ENCODE measurements at places on chromosomes 6 and 20.
A peak's percentile ranks its signal among the peaks of the same experiment; 100 is the strongest.

GRCh38 chr6:25652007-25652515 is at the start of gene SCGN:
Gene SCGN, plus strand, starts transcription at chr6:25652215. Its CDS starts 189 bp downstream, at chr6:25652404.
- DNase-seq: peak; percentile 23

DNA sequence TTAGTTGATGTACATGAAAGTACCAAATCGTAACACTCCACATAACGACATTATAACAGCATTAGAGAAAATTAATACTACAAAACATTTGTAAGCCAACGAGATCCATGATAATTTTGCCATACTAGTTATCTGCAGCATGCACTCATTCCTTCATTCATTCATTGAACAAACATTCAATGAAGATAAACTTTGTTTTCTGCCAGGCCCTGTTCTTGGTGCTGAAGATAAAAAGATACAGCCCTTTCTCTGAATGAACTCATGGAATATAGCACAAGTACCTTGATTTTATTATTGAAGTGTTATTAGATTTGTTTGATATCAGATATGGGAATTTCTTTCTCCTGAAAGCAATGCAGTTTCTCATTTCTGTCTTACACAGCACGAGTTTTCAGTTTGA is 524.0 kb downstream of the TFAP2A start:
- DNase-seq: no peak

GRCh38 chr6:32940656-32941213 is at the start of gene HLA-DMB:
Gene HLA-DMB, minus strand, starts transcription at chr6:32941028. Its CDS starts 221 bp downstream, at chr6:32940807.
- DNase-seq: peak; percentile 26

GRCh38 chr6:44682280-44682679 is 294.8 kb downstream of the CDC5L start:
- DNase-seq: no peak

- no peak for DNase-seq
Measured at GRCh38 chr6:56507517-56507916, 135.2 kb downstream of the DST start.

GRCh38 chr6:81640126-81640525 is 112.4 kb downstream of the TENT5A start:
- DNase-seq: no peak

GRCh38 chr20:57215826-57216471 is 50.5 kb downstream of the BMP7 start:
- no peak for DNase-seq

- no peak for DNase-seq
Measured at GRCh38 chr6:64227863-64228262, 592.3 kb downstream of the PHF3 start.

DNA sequence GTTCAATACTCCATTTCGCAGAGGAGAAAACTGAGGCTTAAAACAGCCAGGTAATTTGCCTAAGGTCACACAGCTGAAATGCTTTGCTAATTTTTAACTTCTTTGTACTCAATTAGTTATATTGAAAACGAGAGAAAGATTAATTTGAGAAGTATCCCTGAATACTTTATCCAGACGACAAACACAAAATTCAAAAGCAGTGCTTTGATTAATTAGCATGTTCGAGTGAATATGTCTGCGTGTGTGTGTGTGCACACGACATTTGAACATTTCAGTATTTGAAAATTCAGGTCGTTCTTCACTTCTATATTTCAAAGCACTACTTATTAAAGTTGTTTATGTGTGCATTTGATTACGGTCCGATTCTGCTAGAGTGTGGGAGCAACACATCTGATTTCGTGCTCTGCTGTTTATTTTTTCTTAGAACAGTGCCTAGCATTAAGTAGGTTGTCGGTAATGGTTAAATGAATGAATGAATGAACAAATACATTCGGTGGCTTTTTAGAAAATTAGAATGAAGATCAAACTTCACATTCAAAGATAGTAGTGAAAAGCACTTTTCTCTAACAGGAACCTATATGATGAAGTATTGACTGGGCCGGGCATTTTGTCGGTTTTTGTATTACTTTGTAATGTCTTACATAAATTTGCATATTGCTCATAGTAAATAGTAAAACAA is 36.9 kb upstream of the SYNCRIP start:
- DNase-seq: no peak

- DNase-seq: no peak
Measured at GRCh38 chr6:107746461-107747030, 77.6 kb downstream of the SCML4 start.

DNA sequence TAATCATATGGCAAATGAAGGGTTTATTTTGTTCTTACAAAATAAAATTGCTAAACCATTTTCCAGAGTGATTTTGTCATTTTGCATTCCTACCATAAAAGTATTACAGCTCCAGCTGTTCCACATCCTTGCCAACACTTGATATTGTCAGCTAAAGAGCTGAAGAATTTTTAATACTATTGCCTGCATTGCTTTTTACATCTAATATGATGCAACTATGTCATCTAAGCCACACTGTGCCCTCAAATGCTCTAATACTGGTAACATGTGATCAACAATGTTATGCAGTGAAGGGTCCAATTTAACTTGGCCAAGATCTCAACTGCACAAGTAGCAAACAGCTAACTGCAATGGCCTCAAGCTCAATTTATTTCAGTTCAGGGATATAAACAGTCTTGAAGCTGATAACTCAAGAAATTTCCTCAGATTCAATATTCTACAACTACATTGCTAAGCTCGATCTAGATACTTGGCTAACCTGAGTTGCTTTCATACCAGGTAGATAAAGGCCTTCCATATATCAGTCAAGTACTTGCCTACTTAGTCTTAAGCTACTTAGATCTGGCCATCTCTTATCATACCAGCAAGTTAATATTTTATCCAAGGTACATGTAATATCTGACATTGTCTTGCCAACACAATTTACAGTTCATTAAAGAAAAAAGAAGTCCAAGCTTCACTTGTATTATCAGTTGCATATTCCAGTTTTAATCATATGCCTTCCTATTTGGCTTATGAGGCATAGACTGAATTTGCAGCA is 17.0 kb downstream of the AKIRIN2 start:
- DNase-seq: no peak

GRCh38 chr6:45548657-45549515 is 171.2 kb upstream of the SUPT3H start:
- DNase-seq: no peak

- DNase-seq: no peak
Measured at GRCh38 chr20:5390720-5391119, 74.0 kb upstream of the PROKR2 start.

DNA sequence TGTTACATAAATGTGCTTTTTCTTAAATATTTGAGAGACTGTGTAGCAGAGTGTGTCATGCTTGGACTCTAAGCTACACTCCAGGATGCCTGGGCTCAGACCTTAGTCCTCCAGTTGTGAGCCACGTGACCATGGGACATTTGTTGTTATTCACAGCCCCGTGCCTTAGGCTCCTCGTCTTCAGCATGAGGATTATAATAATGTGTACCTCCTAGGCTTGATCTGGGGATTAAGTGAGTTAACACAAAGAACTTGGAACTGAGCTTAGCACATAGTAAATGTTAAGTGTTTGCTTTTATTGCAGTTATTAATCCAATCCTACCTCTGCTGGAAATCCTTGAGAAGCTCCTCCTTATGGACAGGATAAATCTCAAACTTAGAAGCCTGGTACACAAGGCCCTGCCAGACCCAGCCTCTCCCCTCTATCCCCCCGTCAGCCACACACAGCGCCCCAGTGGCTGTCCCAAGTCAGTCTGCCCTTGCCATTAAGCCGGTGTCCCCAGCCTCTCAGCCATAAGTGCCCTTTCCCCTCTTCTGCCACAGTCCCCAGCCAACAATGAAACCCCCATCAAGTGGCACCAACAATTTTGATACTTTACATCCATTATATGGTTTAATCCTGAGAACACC is 177.5 kb downstream of the TMEM242 start:
- no peak for DNase-seq

DNA sequence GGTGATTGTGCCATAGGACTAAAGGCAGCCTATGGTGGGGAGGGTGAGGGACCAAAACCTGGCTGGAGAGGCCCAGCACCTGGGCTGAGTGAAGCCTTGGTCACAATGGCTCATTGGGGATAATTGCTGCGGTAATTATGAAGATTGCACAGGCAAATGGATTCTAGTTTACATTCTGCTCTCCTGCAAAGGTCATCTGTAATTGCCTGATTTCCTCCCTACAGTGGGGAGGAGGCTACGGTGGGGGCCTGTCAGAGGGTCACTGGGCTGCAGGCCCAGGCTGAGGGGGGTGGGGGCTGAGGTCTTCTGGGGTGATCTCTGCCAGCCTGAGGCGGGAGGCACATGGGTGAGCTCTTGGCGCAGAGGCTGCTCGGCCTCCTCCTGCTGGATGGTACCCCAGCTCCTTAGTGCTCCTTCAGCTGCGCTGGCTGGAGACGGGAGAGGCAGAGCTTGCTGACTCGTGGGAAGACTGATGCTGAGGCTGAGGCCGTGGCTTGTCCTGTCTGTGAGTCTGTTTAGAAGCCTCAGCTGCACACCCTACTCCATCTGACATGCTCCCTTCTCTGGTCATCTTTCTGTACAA is 30.3 kb downstream of the PACSIN1 start:
- DNase-seq: no peak

DNA sequence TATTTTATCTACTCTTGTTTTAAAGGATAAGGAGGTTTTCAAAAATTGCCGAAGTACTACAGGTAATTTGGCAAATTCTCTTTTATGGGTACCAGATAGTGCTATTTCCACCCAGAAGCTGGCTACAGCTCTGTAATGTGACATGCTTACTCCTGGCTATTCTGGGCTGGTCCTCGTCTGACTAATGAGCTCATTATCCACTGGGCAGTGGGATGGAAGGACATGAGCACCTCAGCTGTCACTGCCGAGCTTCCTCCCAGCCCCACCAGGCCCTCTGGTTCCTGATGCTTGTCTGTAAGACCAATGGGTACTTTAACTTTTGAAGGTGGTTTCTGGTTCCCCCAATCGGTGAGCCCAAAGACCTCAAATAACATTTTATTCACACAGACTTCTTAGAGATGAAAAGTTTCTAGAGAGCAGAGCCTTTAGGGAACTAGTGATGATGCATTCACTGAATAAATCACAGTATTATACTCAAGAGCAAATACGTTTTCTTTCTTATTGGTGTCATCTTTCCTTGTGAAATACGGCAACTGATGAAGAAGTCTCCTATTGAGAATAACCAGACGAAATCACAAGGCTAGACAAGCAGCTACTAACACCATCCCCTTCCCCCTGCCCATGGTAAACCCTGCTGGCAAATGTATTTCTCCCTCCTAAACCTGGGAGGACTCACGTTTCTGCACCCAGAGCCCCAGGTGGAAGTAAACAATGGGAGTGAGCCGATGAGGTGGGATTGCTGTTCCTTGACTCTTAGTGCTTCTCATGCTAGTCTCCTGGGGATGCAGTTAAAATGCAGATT is 80.8 kb downstream of the SLC22A3 start:
- no peak for DNase-seq

DNA sequence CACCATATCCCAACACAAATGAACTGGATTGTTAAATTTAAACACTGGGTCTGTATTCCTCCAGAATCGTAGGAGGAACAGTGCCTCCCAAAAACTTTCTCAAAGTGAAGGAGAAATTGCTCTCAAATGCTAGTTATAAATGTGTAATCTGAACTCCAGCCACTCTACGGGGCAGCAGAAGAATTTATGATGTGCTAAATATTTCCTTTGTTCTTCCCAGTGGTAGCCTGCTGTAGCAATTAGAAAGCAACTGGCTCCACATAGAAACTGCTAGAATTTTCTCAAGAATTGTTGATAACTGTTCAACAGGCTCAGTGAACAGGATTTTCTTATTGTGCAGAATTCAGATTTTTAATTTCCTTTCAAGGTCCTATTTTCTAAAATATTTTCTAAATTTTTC is 49.8 kb upstream of the EYA4 start:
- no peak for DNase-seq

GRCh38 chr6:3119040-3119723 is 671 bp downstream of the BPHL start:
- no peak for DNase-seq

DNA sequence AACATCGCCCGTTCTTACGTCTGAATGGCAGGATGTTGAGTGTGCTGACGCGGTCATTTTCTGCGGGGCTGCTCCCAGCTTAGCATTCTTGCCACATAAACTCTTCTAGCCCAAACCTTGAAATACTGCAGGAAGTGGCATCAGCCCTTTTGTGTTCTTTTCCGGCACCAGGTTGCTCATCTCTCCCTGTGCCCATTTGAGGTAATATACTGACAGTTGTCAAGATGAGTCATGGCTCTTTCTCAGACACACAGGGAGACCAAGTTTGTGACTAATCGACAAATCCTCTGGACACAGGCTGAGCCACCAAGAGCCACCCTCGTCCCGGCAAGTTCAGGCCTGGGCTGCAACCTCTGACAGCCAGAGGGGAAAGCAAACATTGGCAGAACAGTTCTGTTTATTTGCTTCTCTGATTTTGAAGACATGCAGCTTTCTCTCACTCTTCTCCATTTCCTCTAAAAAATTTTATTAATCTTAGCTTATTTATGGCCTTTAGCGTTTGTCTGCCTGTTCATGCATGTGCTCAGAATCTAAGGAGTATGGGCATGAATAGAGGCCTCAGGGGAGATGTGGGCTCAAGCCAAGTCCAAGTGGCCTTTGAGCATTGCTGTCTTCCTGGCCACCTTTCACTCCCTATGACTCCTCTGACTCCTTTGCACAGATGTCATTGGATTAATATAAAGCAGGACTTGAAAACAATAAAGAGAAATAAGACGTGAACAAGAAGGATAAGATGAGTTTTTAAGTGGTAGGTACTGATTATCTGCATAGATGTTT is 328.2 kb upstream of the JAG1 start:
- no peak for DNase-seq

- no peak for DNase-seq
Measured at GRCh38 chr6:151443911-151444621, 7.9 kb downstream of the RMND1 start.

- no peak for DNase-seq
Measured at GRCh38 chr6:10393544-10394225, 21.2 kb downstream of the TFAP2A start.

GRCh38 chr6:56459030-56459805 is 183.5 kb downstream of the DST start:
- DNase-seq: no peak

DNA sequence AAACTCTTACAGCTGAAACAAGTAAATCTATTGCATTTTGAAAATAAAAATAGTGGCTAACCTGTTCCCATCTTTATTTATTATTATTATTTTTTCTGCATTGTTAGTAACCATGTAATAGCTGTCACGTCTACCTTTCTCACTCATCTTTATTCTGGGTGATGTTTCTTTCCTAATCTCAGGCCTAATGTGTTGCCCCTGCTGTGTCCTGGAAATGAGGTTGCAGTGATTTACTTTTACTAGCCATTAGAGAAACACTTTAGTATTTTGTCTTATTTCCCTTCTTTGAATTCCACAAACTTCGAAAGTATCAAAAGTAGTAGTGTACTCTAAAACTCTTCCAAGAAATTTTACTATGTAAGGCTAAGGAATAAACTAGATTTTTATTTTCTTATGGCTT is 546.9 kb downstream of the GRIK2 start:
- no peak for DNase-seq

GRCh38 chr6:56692523-56693245 is 50.0 kb upstream of the DST start:
- no peak for DNase-seq
